ENCODE measurements at places on chromosomes 6 and 20. TPM values are rescaled to one million over a fixed set of nuclear protein-coding genes. Genes with fewer than 3 reads are reported as not detected.
A peak's percentile ranks its signal among the peaks of the same experiment; 100 is the strongest.

DNA sequence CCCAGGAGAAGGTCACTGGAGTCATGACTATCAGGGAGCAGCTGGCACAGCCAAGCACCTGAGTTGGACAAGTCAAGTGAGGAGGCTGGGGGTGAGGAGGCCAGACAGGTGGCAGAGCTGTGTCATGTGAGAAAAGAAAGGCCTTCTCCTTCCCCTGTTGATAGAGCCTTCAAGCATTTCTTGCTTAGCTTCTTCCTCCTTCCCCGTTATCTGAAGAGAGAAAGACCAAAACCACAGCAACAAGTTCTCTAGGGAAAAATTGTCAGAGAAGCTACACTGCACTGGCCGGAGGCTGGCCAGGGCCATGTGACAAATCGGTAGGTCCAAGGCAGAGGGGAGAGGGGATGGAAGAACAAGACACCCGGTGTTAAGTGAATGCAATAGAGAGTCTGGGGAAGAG lies 202.1 kb upstream of the PRDM1 start:
- H3K36me3 ChIP-seq, result no peaks in the 10 kb centered on the region
- H3K4me3 ChIP-seq, result no peak overlapping the region
- no peak overlapping the region for H3K27ac ChIP-seq
- H3K27me3 ChIP-seq, result no peaks in the 10 kb centered on the region
- H3K4me1 ChIP-seq, result no peaks in the 10 kb centered on the region
- no peak for DNase-seq

- no peak for DNase-seq
- no peaks in the 10 kb centered on the region for H3K4me1 ChIP-seq
- no peaks in the 10 kb centered on the region for H3K27me3 ChIP-seq
- no peak overlapping the region for H3K27ac ChIP-seq
- H3K36me3 ChIP-seq, result no peaks in the 10 kb centered on the region
- no peak overlapping the region for H3K4me3 ChIP-seq
Observed at GRCh38 chr6:56009636-56010035, 134.2 kb upstream of the BMP5 start.

DNA sequence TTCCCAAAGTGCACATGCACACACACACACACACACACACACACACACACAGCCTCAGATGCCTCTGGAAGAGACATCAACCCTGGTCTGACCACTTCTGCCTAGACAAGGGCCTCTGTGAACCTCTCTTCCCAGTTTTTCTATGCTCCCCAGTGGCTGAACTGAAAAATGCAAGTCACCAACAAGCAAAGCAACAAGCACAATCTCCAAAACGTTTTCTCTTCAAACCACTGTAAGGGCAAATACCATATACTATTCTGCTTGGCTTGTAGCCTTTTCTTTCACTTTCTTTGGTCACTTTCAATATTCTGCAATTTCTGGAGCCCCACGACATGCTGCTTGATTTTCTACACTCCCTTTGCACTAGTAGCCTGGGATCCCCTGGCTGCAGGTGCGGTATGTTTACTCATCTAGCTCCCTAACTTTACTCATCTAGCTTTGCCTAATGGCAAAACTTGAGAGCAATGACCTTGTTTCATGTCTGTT lies 121.4 kb upstream of the DST start:
- H3K4me3 ChIP-seq, result no peak overlapping the region
- H3K27ac ChIP-seq, result peak overlapping the region; percentile 37
- DNase-seq, result peak; percentile 45
- H3K36me3 ChIP-seq, result no peaks in the 10 kb centered on the region

The PRR18 gene
- 0.77 TPM for total RNA-seq

GRCh38 chr6:26243752-26244151 lies 121.2 kb upstream of the BTN3A2 start:
- peaks cover 6% of the 10 kb centered on the region for H3K4me1 ChIP-seq
- H3K27me3 ChIP-seq, result no peaks in the 10 kb centered on the region
- H3K36me3 ChIP-seq, result no peaks in the 10 kb centered on the region
- peak; percentile 78 for DNase-seq
- no peak overlapping the region for H3K4me3 ChIP-seq
- peak overlapping the region; percentile 96 for H3K27ac ChIP-seq

DNA sequence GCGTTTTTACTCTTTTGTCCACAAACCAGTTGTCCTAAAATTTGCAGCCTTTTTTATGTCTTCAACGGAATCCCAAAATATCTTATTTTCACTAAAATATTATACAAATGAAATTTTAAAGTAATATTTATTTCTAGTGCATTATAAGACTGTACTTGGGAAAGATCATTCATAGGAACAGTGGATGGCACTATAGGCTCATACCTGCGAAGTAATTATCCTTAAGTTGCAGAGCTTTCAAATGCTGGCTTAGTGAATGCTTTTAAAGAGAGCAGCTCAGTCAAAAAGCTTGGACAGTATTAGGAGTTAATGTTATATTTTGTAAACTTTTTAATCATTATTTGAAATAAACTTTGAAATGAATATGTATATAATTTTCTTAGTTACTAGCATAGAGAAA lies 254.9 kb downstream of the CDKAL1 start:
- peaks cover 19% of the 10 kb centered on the region for H3K4me1 ChIP-seq
- H3K27me3 ChIP-seq, result no peaks in the 10 kb centered on the region
- DNase-seq, result peak; percentile 13

Data from hepatocyte (in vitro differentiated cells).